Stimulated activated CD4-positive, alpha-beta T cell treated with anti-CD3 and anti-CD28 coated beads, TNF-alpha, amount 100 ng/mL, for 1 hour (primary cell): ENCODE measurements at places on chromosomes 7 and 10.

GRCh38 chr7:77321300-77321699 is 94.8 kb downstream of the GSAP start:
- no peak for DNase-seq

GRCh38 chr10:48607356-48608278 is 2.7 kb upstream of the ARHGAP22 start:
- DNase-seq, result no peak

DNA sequence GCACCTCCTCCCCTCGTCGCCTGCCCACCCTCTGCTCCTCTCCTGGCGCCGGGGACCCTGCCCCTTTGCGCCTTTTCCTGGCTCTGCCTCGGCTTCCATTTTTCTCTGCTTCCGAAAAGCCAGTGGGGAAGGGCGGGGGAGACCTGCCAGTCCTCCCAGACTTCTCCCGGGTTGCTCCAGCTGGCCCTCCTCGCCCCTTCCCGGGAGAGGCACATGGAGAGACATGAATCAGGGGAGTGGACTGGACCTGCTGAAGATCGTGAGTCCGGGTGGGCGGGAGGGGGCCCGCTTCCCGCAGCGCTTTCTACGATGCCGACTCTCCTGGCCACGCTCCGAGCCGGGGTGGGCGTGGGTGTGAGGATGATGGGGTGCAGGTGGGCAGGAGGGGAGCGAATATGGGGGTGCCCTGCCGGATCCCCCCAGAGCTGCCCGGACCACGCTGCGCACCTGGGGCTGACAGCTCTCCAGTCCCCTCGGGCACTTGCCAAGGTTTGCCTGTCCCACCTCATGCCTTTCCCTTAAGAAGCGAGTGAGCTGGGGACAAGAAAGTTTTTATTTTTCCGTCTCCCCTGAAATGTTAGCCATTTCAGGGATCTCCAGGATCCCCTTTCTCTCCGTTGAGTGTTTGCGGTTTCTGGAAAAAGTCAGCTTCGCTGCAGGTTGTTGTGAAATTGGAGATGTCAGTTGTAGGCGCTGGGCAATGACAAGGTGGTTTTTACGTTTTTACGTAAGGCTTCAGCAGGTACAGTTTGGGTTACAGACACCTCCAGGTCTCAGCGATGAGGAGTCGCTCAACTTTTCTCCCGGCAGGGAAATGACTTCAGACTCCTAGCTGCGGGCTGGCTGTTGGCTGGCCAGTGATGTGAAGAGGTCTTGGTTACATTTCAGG is 977 bp downstream of the CACNB2 start:
- DNase-seq, result no peak

DNA sequence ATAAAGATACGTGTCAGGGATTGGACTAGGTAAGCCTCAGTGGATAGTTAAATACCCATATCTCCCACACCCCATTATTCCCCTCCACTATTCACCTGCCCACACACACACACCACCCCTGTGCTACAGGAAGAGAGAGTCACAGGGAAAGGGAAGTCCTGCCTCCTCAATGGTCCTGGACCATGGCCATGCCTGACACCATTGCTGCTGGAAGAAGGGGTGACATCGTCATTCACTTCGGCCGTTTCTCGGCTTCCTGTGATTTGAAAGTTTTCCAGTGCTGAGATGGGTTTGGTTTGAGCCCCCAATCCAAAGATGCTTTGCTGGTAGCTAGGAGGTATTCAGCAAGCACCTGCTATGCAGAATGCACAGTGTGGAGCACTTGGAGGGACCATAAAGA is 18.5 kb downstream of the PRKAG2 start:
- DNase-seq, result no peak

DNA sequence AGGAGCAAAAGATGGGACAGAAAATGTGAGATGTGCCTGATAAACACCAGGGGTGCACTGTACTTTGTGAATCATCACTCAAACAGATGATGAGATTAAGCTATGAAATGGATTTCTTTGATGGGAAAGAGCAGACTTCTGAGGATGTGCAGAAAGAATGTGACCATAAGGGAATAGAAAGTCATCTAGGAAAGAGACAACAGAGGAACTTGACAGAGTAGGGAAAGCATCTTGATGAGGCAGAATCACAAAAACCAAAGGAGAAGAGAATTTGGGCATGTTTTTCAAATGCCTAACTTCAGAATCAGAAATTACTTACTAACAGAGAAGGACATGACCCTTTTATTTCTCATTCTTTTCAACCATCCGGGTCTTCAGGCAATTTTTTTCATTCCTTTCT is 82.4 kb upstream of the LRRTM3 start:
- no peak for DNase-seq

GRCh38 chr10:76297358-76297757 is 865.9 kb downstream of the LRMDA start:
- no peak for DNase-seq

GRCh38 chr10:47020471-47020870 is 109.2 kb downstream of the PTPN20 start:
- no peak for DNase-seq

DNA sequence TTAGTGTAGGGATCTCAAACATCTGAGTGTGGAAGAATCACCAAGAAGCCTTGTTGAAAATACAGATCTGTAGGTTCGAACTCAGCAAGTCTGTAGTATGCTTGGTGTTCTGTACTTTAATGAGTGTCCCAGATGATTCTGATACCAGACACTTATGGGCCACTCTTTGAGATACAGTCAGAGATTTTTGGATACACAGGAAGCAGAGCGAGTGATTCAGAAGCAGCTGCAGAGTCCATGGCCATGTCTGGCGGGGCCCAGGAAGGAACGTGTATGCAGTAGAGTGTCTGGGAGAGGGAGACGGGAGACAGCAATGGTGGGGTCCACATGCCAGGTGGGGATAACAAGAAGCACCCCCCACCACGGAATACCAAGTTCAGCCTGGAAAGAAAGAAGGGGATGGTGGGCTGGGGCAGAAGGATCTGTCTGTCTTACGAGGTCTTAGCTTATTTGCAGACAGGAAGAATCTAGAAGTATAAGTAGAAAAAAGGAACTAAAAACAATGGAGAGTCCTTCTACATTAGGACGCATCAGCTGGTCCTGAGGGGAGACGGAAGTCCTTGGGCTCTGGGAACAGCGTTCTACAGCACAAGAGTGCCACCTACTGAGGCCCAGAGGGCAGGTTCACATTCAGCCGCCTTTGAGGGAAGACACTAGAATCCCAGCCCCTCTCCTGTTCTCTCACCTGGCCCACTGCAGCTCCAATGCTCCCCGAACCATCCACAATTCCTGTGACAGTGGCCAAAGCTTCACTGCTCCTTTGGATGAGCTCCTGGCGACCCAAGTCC is 55.4 kb downstream of the SLC37A3 start:
- no peak for DNase-seq
